Eye (tissue), 1 donor: ENCODE measurements at places on chromosomes 5 and 9.

DNA sequence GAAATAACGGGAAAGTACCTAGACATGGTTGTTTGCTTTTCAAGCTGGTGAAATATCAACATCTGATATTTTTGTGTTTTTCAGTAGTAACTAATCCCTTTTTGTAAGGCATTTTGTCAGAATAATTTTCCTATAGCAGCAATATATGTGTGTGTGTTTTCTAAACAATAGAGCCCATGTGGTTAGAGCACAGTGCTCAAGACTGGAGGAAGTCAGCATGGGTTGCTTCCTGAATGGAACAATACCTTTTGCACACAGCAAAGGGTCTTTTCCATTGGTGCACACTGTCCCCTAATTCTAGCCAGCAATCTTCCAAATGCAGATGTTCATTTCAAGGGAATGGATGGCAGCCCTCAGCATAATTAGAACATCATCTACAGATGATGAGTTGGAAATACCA, 270.1 kb downstream of the AOPEP start:
- DNase-seq = no peak

- DNase-seq = no peak
These were observed 10.4 kb downstream of the LHX3 start for GRCh38 chr9:136194540-136194939.

- DNase-seq = no peak
These were observed 1185.5 kb upstream of the WWC1 start for GRCh38 chr5:167105941-167106340.

DNA sequence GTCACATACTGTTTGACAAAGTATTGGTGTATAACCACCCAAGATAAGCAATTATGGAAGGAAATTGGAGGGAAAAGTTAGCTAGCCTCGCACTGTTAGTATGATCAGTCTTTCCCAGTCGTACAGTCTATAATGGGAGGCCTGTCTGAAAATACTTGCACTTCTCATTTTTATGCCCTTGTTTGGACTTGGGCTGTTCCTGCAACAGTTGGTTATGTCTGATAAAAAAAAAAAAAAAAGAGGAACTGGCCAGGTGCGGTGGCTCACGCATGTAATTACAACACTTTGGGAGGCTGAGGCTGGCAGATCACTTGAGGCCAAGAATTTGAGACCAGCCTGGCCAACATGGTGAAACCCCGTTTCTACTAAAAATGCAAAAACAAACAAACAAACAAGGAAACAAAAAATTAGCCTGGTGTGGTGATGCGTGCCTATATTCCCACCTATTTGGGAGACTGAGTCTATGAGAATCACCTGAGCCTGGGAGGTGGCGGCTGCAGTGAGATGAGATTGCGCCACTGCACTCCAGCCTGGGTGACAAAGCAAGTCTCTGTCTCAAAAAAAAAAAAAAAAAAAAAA, 58.3 kb upstream of the ANKRD33B start:
- DNase-seq = no peak

- no peak for DNase-seq
These were observed 92.6 kb downstream of the OSMR start for GRCh38 chr5:38938424-38938823.
